AG20443 (cell line): ENCODE measurements at places on chromosomes 4 and X.

GRCh38 chr4:62004881-62005280 lies 804.8 kb downstream of the ADGRL3 start:
- DNase-seq, result no peak

GRCh38 chr4:139603576-139604410 lies 47.8 kb upstream of the SETD7 start:
- DNase-seq, result peak; percentile 53

DNA sequence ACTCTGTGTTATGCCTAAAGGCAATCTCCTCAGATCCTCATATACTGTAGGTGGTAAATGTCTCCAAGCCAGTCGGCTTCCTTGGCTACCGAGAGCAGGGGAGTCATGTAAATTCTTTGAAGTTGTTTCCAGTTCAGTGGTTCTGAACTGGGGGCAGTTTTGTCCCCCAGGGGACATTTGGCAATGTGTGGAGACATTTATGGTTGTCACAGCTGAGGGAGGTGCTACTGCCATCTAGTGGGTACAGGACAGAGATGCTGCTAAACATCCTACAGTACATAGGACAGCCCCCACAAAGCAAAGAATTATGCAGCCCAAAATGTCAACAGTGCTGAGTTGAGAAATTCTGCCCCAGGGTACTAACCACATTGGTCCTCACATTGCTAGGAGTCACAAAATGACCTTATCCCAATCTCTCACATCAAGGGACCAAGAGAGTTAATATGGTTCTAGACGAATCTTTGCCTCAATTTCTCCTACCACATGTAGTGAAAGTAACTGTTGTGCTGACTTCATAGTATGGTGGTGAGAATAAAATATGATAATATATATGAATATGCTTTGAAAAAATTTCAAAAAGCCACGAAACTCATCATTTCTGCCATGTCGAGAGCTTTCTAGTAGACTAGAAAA lies 104.4 kb upstream of the ARHGAP24 start:
- peak; percentile 36 for DNase-seq

DNA sequence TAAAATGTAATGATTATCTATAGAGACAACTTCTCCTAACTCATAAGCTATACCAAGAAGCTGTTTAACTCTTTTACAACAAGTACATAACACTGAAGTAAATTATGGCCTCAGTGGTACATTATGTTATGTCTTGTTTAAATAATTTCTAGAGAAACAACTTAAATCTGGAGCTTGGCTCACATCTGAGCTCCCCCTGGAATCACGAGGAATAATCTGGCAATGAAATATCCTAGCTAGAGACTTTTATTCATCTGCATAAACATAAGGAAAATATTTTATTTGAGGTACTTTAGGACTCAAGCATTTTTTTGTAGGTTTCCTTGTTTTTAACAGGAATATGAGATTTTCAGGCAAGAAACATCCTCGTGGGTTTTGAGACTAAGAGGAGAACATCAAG lies 354.7 kb upstream of the SLC7A11 start:
- DNase-seq, result no peak

DNA sequence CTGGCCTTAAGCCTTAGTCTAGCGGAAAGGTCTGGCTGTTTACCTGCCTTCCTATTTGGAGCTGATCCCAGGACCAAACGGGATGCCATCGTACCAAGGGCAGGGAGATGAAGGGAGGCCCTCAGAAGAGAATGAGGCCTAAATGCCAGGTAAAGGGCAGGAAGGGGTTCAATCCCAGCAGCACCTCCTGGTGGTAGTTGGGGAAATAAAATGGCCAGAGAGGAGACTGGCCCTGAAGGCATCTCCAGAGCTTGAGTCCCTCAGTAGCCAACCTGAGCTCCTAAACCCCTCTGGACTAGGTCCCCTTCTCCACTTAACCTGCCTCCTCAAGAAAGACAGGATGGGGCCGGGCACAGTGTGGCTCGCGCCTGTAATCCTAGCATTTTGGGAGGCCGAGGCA lies 53.7 kb downstream of the KDM5C start:
- DNase-seq, result no peak

GRCh38 chr4:117001077-117001476 lies 84.3 kb downstream of the TRAM1L1 start:
- no peak for DNase-seq

GRCh38 chrX:30468471-30468870 lies 109.1 kb downstream of the TASL start:
- DNase-seq, result no peak

DNA sequence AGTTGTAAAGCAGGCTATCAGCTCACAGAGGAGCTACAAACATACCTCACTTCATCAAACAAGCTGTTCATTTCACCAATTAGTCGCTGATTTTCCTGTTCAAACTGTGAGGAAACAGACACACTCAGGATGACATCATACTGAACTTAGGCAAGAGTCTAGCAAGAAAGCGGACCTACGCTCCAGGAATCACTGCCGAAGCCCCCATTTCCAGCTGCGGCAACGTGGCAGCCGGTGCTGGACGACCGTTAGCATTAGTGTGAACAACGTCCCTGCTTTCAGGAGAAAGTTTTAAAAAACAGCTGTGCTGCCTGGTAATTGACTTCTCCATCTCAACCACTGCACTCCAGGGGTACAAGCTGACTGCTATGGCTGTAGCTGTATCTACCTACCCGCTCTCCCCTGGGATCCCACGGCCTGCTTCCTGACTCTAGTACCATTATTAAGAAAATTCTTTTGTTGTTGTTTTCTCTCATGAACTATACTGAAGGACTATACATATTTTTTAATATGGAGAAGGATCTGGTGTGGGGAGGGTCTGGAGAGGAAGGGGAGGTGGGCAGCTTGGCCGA lies 38.3 kb downstream of the NSG1 start:
- no peak for DNase-seq

- no peak for DNase-seq
These were observed 429.2 kb upstream of the AR start for GRCh38 chrX:67114635-67115034.

GRCh38 chrX:113058634-113059033 lies 218.0 kb upstream of the AMOT start:
- DNase-seq, result no peak

- peak; percentile 2 for DNase-seq
These were observed 19.8 kb upstream of the TMLHE start for GRCh38 chrX:155632431-155633100.

DNA sequence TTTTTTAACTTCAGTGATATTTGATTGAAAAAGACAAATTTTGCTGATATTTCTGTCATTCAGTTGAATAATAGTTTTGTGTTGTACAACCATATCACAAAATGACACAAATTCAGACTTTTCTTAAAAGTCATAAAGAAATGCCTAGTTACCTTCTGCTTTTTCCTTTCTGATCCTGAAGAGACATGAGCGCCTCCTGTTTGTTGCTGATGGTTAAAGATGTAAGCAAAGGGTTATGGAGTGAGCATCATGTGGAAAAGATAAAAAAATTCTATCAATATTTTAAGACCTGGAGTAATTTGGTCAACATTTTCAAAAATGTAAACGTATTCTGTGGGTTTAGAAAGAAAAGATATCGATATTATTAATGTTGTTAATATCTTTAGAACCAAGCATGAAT lies 669.9 kb upstream of the NR3C2 start:
- no peak for DNase-seq

DNA sequence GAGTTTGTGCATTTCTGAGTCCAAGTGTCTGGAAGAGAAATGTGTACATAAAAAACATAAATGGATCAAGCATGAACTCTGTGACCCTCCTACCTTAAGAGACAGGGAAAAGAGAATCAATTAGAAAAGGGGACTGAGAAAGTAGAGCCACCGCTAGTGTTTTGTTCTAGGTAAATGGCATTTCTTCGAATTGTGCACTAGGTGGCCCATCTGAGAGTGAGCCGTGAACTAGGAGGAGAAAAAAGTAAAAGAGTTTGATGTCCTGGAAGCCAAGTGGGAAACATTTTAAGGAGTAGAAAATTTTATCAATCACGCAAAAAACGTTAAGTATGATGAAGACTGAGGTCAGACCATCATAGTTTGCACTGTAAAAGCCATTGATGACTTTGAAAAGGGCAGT lies 55.1 kb downstream of the NAF1 start:
- no peak for DNase-seq

DNA sequence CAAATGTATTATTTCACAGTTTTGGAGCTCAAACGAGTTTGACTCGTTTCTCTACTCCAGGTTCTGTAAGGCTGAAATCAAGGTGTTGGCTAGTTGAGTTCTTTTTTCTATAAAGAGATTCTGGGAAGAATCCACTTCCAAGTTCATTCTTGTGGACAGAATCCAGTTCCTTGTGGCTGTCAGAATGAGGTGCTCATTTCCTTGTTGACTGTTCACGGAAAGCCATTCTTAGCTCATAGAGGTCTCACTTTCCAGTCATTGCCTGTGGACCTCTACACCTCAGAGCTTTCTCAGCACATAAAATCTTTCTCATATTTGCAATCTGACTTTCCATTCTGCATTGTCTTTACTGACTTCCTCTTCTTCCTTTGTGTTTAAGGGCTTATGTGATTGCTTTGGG lies 62.9 kb downstream of the SYTL5 start:
- DNase-seq, result no peak

DNA sequence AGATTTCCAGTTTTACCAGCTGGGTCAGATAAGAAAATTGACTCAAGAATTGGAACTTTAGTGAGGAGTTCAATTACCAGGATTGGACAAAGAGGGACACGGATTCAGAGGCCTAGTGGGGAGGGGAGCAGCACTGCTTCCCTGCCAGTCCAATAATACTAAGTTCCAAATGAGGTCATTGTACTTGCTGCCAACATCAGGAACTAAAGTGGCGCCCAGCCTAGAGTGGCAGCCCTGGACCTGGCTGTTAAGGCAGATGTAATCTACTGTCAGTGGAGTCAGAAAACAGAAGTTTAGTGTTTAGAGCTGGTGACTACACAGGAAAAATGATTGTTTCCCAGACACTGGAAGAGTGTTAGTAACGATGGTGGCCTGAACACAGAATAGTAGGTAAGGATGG lies 42.7 kb upstream of the RAPGEF2 start:
- no peak for DNase-seq

GRCh38 chrX:111167334-111167733 lies 71.3 kb downstream of the PAK3 start:
- DNase-seq, result no peak

GRCh38 chrX:134753718-134754008 lies 95.4 kb upstream of the PLAC1 start:
- peak; percentile 31 for DNase-seq

DNA sequence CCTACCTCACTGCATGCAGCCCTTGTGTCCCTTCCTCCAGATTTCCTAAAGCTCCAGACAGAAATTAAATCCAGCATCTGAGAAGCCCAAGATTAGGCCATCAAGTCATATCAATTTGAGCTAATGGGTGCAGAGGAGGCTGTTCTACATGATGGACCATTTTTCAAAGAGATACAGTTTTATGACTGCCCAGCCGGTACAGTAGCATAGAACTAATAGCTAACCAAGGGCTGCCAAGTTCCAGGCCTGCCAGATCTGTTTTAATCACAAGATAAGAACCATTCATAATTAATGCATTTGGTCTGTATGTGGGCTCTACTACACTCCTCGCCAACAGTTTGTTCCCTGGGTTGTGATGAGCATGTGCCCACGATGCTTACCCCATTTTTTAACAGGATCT lies 73.9 kb upstream of the PLAC1 start:
- DNase-seq, result no peak

GRCh38 chrX:9591496-9591895 lies 126.6 kb downstream of the TBL1X start:
- DNase-seq, result no peak

GRCh38 chr4:54566608-54567007 lies 91.1 kb upstream of the KIT start:
- DNase-seq, result no peak

DNA sequence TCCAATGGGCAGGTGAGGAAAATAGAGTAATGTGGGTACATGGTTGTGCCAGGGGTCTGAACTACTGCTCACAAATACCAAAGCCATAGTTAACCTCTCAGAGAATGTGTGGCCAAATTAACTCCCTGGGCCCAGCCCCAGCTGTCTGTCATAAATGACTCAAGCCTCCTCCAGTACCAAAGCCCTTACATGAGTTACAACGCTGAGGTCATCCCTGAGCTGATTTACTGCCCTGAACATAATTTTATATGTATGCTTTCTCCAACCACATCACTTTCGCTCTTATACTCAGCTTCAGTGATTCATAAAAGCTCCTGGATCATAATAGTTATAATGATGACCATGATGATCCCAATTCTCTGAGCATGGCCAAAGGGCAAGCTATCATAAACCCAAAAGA lies 283.9 kb downstream of the NKX6-1 start:
- no peak for DNase-seq

GRCh38 chr4:8248091-8248490 lies 21.5 kb upstream of the HTRA3 start:
- DNase-seq, result no peak

DNA sequence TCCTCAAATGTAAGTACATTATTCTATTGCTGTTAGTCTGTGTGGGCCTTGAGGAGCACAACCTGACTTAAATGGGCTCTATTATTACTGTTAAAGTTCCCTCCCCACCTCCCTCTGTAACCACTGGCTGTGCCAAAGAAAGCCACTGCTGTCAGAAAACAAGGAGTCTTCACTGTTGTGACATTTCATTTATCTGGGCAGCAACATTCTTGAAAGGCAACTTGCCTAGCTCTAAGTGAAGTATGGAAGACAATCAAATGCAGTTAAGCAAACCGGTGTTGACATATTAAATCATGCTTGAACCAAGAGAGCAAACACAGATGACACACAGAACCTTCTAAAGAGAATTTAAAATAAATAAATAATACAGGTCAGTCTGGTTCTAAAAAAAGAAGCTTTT lies 81.0 kb downstream of the EPHA5 start:
- DNase-seq, result no peak

DNA sequence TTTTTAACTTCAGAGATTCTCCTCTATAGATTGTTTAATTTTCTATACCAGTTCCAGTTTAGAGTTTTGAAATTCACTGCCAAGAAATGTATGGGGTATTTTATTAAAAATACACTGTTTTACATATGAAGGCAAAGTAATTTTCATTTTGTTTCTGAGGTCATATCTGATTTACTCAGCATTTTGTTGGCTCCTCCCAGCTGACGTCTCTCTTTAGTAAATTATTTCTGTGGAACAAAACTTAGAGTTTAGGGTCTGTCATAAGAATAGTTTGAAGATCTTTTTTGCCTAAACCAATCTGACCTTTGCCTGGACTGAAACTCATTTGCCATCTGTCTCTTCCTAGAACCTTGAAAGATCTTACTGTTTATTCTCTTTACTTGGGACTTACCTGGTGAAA lies 16.9 kb downstream of the FNIP2 start:
- no peak for DNase-seq

GRCh38 chr4:182261651-182262223 lies 18.5 kb downstream of the TENM3 start:
- no peak for DNase-seq

GRCh38 chrX:12919051-12919450 lies 12.6 kb downstream of the TLR8 start:
- DNase-seq, result no peak

GRCh38 chrX:16855363-16856075 lies 14.6 kb downstream of the RBBP7 start:
- no peak for DNase-seq
